ENCODE measurements at places on chromosomes 6 and 20.

DNA sequence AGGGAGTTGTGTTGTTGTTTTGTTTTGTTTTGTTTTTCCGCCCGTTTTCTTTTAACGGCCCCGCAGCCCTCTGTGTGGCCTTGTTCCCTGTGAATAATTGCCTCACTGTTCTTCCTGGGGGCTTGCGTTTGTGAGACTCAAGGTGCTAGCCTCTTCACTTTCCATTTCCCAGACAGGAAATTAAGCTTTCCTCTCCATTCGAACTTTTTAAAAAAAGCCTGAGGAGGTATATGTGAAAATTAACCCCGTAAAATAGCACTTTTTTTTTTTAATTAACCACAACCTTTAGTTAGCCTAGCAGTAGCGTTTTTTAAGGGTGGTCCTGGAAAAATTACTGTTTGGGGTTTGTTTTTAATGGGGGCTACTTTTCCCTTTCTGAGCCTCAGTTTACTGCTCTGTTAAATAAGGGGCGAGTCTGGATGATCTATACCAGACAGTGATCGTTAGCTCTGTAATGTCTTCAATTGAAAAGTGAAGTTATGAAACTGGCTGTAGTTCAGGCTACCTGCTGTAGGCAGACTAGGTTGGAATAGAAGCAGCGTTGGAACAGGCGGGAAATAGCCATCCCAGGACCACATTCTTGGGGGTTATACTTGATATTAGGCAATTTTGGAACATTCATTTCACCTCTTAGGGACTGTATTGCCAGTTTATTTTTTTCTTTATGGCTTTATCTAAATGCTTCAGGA is 1.7 kb downstream of the STX16 start:
- DNase-seq, result no peak

GRCh38 chr6:120431841-120432240 is 902.4 kb downstream of the TBC1D32 start:
- DNase-seq, result no peak

DNA sequence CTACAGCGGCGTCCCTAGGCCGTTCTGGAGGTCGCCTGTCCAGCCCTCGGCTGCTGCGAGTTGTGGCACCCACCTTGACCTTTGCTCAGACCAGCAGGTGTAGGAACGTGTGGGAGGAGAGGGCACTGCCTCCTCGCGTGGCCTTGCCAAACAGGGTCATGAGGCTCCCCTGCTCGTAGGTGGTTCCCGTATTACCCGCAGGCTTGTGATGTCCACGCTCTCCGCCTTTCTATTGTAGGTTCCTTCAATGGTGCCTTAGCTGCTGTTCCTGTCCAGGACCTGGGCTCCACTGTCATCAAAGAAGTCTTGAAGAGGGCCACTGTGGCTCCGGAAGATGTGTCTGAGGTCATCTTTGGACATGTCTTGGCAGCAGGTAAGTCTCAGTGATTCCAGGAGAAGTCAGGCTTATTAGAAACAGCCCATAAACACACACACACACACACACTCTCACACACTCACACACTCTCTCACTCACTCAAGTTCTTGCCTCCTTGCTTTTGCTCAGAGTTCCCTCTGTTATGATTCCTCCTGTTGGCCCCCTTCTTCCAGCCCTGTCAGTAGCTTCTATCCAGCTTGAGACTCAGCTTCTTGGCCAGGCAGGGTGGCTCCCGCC is 942 bp downstream of the ACAT2 start:
- DNase-seq, result no peak

GRCh38 chr6:74114428-74114827 is 418.4 kb downstream of the CD109 start:
- no peak for DNase-seq

DNA sequence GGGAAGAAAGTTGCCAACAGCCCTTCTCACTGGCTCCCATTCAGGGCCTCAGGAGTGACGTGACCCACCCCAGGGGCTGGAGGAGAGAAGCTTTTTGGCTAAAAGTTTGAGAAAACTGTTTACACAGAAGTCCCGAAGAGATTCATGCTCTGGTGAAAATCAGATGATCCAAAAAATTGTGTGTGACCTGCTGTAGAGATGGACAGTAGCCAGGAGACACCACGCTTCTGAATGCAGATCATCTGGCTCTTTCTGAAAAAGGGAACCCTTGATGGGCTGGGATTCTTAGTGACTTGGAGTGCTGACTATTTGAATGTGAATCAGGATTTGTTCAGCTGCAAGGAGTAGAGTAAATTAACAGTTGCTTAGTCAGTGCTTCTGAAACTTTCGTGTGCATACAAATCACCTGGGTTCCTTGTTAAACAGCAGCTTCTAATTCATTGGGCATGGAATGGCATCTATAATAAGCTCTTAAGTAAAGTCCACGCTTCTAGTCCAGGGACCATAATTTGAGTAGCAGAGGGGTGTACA is 265.1 kb downstream of the PREX1 start:
- no peak for DNase-seq

- no peak for DNase-seq
Measured at GRCh38 chr6:137044366-137045221, at the start of gene IL20RA. Gene IL20RA (minus strand): TSS chr6:137044965. CDS start chr6:137044728, 237 bp downstream.

DNA sequence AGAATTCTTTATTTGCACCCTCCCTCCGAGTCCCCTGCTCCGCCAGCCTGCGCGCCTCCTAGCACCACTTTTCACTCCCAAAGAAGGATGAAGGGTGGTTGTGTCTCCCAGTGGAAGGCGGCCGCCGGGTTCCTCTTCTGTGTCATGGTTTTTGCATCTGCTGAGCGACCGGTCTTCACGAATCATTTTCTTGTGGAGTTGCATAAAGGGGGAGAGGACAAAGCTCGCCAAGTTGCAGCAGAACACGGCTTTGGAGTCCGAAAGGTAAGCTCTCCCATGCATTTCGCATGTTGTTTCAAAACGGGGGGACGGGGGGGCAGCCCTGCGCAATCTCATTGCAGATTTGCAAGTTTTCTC is 357 bp downstream of the PCSK2 start:
- DNase-seq, result no peak

GRCh38 chr6:164252948-164253347 is 838.4 kb downstream of the QKI start:
- no peak for DNase-seq

DNA sequence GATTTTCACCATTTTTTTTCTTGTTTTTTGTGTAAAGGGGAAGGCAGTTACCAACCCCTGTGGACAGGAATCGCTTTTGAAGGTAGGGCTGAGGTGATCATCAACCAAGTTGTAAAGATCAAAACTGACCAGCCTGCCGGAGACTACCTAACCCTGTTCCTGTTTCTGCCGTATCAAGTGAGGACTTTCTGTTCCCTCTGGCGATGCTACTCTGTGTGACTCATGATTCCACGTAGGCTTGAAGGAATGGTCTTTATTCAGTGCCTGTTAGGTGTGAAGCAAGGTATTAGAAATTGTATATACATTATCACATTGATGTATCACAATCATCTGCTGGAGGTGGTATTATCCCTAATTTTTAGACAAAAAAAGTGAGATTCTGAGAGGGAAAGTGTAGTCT is 161.3 kb downstream of the SOX4 start:
- peak; percentile 69 for DNase-seq

DNA sequence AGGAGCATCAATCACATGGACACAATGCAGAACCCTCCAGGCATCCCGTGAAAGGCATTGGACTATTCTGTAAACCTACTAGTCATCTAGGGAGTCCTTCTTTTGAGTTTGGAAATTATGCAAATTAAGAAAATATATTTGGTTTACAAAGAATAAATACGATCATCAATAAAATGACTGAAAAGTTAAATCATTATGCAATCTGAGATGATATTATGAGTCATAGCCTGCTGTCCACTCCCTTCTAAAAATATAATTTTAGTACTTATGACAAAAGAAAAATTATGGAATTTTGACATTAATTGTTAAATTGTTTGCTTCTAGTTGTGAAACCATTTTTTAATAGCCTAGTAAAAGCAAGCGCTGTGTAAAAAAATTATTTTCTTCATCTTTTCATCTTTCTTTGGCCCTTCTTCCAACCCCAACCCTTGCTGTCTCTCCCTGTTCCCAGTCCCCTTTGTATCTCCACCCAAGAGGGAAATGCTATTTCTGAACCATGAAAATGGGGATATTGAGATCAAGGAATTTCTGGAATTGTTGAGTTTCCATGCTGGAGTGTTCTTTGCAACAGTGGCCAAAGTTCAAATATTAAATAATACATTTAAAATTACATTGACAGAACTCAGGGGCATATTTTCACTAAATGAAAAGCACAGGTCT is 599.8 kb downstream of the COL12A1 start:
- no peak for DNase-seq

DNA sequence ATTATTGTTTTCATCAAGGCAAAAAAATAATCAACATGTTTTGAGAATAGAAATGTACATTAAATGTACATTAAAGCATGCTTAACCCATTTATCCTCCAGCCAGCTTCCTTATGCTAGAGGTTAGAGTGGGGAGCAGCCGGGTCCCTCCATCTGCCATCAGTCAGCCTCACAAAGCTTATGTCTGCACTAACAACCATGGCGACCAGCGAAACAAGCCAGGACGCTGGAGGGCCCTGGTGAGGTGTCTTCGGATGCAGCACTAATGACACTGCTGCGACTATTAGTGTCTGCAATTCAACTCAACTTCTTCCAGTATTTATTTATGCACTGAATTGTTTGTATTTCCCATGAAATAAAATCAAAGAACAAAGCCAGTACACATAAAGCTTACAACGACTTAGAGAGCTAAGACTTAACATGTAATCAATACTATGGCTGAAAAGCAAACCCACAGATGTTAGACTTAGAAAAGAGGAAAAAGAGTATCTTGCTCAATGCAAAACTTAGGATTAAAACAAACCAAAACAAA is 6.8 kb downstream of the CLDN20 start:
- no peak for DNase-seq

DNA sequence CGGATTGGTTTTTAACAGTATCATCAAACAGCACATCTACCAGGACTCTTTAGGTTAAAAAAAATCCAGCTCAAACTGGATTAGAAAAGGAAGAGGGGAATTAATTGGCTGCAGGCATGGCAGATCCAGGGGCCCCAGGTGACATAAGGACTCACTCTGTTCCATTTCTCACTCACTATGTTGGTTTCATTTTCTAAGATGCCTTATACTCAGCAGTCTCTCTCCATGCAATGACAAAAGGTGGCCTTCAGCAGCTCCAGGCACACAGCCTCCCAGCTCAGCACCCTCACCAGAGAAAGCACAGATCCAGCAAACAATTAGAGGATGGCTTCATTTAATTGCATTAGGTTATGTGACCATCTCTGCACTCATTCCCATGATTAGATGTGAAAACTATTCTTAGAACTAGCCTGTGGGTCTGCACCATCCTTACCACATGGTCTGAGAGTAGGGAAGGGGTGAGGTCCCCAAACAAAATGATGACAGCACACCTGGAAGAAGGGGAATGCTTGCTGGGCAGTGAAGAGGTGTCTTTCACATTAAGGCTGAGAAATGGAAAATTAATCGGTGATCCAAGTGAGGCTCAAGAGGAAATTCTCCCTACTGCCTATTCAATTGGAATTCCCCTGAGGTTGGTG is 243.1 kb downstream of the CDH26 start:
- DNase-seq, result no peak

GRCh38 chr6:70258483-70258882 is 44.4 kb downstream of the COL9A1 start:
- DNase-seq, result no peak

- DNase-seq, result no peak
Measured at GRCh38 chr6:123550052-123550617, 86.6 kb downstream of the TRDN start.

- DNase-seq, result no peak
Measured at GRCh38 chr6:48423640-48424365, 312.8 kb upstream of the PTCHD4 start.

GRCh38 chr6:36364669-36365479 is 22.6 kb downstream of the ETV7 start:
- peak; percentile 33 for DNase-seq

DNA sequence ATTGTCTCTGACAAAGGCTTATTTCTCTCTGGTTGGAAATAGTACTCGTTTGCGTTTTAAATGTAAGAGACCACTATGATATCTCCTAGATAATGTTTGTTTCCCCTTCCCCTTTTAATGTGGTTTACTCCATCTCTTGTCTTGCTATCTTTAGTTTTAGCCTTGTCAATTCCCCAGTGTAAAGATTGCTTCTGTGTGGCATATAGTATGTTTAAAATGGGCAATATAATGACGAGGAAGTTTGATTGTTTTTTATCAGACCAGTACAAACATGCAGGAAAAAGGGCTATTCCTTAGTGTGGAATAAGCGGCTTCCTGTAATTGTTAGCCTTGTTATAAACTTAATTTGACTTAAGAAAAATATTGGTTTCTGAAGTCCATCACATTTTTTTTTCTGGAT is 3.1 kb downstream of the QKI start:
- DNase-seq, result no peak

DNA sequence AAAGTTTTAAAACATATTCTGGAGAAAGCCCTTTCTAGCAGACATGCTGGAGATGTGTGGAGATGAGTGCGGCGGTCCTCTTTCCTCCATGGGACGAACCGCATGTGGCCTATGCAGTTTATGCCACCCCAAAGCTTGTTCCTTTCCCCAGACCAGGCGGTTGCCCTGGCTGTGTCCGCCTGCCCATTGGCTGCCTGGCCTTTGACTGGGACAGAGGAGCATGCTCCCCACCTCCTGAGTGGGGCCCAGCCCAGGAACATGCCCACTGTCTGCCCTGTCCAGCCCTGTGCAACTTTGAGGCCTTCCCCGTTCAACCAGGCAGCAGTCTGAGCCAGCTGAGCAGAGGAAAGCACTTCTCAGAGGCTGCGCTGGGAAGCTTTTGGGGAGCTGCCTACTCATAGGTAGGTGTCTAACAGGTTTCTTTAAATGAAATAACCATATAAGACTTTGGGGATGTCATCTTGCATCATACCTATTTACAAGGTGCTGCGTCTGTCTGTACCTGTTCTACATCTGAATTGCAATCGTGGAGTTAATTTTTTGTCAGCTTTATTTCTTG is 20.6 kb downstream of the FOXC1 start:
- no peak for DNase-seq

DNA sequence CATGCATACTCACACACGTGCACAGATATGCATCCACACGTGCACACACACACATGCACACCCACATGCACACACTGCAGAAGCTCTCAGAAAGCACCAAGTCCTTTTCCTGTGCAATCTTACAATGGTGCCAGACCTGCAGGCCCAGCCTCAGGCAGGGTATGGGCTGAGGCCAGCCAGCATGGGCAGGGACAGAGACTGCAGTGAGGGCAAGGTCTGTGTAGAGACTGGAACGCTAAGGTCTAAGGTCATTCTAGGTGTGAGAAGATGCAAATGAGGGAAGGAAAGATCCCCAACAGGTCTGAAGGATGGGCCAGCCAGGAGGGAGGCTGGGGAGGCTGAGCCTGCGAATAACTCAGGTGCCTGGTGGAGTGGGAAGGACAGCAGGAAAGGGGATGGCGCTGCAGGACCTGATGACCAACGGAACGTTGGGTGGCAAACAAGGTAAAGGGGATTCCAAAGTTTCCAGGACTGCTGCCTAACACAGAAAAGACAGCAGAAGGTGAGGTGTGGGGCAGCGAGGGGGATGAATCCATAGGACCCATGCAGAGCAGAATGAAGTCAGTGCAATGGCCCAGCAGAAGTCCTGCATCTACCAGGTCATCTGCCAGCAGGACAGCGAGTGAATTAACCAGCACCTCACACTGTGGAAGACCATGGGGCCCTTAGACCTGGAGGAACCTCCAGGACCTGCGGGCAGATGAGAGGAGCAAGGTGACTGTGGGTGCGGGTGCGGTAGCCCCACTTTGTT is 67.0 kb downstream of the ABHD12 start:
- no peak for DNase-seq

- peak; percentile 53 for DNase-seq
Measured at GRCh38 chr20:35145141-35145564, 2.0 kb downstream of the EDEM2 start.

All from Caki2 (cell line).